ENCODE measurements at places on chromosomes 2 and 18.
A peak's percentile ranks its signal among the peaks of the same experiment; 100 is the strongest.

DNA sequence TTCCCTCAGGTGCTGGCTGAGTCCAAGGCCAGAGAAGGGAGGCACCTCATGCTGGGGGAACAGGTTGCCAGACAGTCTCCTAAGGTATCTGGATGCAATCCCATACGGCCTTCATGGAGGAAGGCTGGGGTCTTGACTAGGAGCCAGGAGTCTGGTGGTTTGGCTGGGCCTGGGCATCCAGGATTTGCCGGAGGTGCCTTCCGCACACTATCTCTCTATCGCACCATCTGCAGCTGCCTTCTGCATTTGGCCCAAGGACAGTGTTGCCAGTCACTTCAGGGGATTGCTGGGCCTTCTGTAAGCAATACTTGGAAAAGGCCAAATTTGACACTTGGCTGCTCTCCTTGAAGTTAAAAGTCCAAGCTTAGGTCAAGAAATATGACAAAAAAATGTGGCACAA, 327.2 kb downstream of the EN1 start:
- no peak for DNase-seq

- DNase-seq = no peak
Observed at GRCh38 chr18:63505566-63506335, 29.0 kb downstream of the SERPINB5 start.

DNA sequence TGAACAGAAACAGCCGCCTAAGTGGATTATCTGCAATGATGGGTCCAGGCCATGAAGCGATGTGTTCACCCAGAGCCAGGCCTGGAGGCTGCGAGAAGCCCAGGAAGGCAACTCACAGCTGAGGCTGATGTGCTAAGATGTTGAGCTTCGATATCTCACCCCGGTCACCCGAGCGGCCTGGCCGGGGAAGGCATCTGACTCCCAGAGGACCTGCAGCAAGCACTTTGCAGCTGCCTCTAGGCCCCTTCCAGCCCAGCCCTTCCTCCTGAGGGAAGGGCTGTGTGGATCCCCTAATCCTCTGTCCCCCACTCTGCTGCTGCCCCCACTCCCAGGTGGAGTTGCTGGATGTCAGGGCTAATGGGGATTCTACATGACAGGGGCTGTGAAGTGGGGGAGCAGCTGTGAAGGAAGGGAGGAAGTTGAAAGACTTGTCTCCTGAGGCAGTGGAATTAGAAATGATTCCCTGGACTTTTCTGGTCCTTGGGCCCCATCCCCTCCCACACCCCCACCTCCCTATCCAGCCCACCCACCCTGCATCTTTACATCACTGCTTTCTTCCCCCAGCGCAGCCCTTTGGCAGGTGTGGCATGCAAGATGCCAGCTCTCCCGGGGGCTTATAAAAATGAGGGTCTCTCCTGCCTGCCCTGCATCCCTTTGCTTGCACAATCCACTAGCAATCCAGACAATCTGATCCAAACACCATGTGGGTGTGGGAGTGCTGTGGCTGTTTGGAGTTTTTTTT, 4.3 kb downstream of the ATP6V1B1 start:
- DNase-seq = no peak

GRCh38 chr2:166117491-166117890, 10.3 kb downstream of the SCN1A start:
- DNase-seq = no peak

DNA sequence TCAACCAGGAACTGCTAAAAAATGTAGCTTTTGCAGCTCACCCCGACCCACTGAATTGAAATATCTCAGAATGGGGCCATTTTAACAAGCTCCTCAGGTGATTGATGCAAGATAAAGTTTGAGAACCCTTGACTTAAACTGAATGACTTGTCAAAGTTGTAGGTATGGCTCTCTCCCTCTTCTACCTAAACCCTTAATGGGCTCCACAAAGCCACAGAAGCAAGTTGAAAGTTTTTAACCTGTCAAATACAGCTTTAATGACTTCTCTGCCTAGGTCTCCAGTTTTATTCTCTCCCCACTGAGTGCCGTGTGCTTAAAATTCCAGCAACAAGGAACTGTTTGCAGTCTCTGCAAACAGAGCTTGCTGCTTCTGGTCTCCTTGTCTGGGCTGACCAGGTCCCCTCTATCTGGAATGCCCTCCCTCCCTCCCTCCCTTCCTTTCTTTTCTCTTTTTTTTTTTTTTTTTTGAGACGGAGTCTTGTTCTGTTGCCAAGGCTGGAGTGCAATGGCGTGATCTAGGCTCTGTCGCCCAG, 19.7 kb upstream of the RNF125 start:
- DNase-seq = no peak

DNA sequence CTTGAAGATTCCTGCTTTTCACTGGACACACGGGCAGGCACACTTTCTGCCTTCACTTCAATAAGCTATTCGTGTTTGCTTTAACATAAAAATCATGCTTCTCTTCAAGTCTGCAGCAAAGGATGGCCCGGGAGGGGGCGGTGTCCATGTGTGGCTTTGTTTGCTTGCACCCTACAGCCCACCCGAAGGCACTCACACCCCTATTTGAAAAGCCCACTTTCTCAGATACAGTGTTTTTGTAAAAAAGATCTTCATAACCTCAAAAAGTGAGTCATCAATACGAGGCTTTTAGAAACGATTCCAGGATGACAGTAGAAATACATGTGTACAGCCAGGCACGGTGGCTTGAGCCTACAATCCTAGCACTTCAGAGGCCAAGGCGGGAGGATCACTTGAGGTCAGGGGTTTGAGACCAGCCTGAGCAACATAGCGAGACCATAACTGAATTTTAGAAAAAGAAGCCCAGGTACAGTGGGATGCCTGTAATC, 36.5 kb upstream of the HPCAL1 start:
- DNase-seq = no peak

- no peak for DNase-seq
Observed at GRCh38 chr2:62727876-62728566, 22.5 kb downstream of the EHBP1 start.

GRCh38 chr2:130954873-130955272, 118.2 kb downstream of the ARHGEF4 start:
- DNase-seq = no peak

DNA sequence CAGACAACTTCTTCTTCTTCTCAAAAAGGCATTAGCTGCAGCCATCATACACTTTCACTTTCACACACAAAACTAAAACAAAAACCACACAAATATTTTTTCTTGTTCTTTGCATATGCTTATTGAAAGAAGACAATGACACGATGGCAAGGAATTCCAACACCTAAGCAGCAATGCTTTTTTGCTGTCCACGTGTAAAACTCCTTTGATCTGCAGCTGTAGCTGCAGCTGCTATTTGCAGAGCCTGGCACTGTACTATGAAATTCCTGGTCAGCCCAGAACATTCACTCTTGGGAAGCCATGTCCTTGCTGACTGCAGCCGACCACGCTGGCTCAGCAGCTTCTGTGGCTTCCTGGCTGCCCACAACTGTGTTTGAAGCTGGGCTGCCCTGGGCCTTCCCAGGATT, 316.2 kb downstream of the CDH2 start:
- DNase-seq = no peak

DNA sequence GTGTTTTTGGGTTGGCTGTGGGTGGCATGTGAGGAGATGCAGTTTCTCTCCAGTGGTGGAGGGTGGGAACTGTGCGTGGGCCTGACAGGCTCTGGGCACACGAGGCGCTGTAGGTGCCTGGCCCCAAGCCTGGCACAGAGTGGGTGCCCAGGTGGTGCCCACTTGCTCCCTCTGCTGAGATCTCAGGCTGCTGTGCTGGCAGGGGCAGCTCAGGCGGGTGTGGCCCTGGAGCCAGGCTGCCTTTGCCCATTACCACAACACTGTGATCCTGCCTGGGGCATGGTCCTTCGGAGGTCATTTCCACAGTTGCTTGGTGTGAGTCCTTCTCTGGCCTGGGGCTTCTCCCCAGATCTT, 20.4 kb downstream of the TSHZ1 start:
- no peak for DNase-seq

DNA sequence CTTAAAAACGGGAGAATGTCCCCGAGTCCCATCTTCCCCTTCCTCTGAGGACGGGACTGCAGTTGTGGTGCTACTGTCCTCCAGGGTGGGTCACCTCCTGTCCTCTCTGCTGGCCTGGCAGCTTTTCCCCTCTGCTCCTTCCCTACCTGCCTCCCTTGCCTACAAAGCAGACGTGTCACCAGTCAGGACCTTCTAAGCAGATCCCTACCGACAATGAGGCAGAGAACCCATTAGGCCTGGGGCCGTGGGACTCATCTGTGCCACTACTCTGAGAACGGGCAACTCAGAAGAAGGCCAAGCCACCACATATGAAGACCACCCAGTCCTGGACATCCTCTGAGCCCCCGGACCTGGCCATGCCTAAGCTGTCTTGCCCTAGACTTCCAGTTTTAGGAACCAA, 103.0 kb upstream of the TEX51 start:
- no peak for DNase-seq

DNA sequence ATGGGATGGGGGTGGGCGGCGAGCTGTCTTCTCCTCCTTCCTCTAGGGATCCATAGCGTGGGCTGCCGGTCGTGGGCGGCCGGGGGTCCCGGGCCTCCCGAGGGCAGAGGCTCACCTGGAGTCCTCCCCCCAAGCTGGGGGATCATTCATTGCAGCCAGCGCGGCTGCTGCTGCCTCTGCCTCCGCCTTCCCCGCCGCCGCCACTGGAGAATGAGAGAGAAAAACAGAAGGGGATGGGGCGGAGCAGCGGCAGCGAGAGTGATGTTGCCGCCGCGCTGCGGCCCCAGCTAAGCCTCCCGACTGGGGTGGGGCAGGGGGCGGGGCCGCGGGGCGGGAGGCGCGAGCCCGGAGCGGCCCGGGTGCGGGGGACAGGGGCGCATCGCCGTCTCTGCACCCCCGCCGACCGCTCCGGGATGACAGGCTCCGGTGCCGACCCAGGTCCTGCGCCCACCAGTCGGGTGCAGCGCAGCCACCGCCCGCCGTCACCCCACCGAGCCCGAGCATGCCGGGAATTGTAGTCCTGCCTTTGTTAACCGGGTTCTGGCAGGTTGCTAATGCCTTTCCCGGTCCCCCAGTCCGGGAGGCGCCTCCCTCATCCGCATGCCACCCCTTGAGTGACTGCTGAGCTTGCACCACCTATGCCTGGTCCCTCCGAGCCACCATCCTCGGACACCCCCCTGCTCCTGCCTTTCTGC, at the start of gene KIF3C:
KIF3C (minus strand) TSS at position 225 of the 695 bp plus-strand sequence. CDS start 580 bp downstream, outside the sequence.
- peak; percentile 54 for DNase-seq

DNA sequence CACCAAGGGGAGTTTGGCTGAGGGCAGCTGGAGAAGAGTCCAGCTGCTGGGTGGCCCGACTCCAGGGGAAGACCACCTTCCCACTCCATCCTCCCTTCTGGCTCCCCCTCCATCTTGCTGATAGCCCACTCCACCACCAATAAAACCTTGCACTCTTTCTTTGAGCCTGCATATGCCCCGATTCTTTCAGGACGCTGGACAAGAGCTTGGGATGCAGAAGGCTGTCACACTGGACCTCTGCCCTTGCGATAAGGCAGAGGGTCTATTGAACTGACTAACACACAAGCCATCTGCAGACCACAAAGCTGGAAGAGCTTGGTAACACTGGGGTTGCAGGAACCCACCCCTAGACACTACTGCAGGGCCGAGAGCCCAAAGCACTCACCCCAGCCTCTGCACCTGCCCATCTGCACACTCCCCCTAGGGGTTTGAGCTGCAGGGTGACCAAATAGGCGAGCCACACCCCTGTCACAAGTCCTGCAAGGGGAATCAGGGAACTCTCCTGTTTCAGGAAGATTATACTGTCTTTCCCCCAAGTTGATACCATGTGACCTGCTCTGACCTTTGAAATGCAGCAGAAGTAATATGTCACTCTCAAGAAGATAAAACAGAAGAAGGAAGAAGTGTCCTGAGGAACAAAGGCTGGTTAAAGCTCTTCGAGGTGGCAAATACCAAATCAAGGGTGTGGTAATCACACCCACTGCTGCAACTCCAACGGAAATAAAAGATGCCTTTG, 70.5 kb downstream of the SMAD4 start:
- DNase-seq = no peak
